ENCODE measurements at places on chromosomes 2 and 18.

DNA sequence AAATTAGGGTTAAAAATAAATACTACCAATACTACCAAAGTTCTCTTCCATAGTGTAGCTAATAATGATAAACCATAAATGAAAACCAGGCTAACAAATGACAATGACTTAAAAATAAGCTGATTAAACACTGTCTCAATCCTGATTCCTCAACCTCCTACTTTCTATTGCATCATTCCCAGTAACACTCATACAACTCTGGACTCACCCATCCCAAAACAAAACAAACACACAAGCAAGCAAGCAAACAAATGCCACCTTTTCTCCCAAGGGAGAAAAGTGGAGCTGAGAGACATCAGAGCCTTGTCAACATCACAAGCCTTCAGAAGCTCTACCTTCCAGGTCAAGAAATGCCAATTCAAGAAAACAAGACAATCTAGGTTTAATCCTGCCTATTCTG is 620.7 kb downstream of the NYAP2 start:
- no peak for DNase-seq

DNA sequence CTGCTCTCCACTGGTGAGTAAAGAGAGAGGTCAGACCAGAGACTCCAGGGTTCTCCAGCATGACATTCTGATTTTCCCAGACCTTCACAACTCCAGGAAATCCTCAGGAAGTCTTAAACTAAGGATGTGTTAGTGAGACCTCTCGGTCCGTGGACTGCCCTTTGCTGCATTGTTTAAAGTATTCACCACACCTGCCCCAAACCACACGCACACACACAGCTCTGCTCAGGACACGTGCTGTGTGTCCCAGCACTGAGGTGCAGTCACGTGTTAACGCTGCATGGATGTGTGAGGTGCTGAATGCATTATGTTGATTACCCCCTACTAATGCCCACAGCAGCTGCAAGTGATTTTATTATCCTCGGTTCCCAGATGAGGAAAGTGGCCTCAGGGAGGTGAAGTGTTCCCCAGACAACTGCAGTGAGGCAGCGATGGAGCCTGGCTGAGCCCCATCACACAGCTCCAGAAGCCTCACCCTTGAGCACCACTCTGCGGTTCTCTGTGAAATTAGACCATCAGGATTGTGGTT is 68.4 kb downstream of the TRAPPC12 start:
- DNase-seq, result peak; percentile 17

DNA sequence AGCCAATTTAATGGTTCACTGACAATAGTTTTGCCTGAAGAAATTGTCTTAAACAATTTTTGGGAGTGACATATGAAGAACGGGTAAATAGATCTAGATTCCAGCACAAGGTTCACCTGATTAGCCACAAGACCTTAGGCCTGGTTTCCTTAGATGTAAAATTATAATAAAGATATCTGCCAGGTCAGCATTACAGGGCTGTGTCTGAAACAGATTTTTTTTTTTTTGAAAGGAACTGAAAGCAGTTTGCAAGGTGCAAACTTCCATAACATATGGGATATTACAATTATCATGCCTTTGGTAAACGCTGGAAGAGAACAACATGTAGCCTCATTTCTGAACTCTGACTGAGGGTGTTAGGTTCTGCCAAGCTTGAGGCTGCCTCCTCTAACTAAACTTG is 599.4 kb downstream of the ERBB4 start:
- no peak for DNase-seq

GRCh38 chr18:12943215-12943614 is 4.6 kb upstream of the SEH1L start:
- DNase-seq, result no peak

- no peak for DNase-seq
Measured at GRCh38 chr2:193187816-193188215, 993.1 kb upstream of the TMEFF2 start.

DNA sequence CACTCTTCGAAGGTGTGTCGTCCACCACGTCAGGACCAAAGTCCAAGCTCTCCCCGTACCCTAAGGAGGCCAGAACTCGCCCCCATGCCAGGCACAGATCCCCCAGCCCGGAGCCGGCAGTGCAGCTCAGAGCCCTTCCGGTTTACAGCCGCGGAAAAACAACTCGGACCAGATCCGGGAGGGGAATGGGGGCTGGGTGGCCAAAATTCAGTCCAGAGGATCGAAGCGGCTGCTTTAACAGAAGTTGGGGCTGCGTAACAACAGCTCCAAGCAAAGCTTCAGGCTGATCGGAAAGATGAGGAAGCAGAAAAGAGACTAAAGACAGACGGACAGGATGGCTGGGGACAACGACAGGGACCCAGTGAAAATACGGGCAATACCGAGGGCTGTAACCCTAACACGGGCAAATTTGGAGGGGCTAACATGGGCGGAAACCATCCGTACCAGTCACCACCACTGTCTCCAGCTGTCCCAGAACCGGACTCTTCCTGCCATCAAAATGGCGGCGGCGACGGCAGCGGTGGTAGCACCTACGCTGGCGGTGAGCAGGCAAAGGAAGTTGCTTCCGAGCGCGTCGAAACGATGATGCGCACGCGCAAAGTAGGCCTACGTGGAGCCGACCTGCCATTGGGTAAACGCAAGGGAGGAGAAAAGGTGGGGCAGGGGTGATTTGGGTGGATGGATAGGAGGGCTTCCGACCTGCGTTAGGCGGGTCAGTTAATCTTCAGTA is at the start of gene MMADHC:
Gene MMADHC, minus strand, starts transcription at position 556 of the 730 bp plus-strand sequence. CDS start 678 bp downstream, outside the sequence.
- peak; percentile 90 for DNase-seq

DNA sequence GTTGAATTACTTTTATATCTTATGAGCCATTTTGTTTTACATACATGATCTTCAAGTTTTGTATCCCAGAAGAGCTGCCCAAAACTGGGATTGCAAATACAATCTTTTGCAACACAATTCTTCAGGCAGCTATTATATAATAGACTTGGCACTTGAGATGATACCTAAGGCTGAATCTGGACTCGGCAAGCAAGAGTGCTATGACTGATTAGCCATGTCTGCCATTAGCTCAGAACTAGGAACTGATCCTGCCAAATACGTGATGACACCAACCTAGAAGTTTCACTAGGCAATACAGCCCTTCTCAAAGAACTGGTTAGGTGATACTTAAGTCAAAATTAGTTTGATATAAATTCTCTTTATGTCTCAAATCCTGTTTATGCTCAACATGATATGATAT is 619.6 kb downstream of the CPS1 start:
- no peak for DNase-seq

DNA sequence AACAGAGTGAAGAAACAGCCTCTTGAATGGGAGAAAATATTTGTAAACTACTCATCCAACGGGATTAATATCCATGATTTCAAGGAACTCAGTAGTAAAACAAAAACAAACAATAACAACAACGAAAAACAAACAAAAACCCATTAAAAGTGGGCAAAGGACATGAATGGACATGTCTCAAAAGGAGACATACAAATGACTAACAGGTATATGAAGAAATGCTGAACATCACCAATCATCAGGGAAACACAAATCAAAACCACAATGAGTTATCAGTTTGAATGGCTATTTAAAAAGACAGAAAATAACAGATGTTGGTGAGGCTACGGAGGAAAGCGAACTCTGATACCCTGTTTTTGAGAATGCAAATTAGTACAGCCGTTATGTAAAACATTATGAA is 224.8 kb upstream of the NRXN1 start:
- DNase-seq, result no peak

GRCh38 chr2:16661936-16662839 is 3.4 kb downstream of the CYRIA start:
- no peak for DNase-seq

GRCh38 chr2:98301469-98301868 is 44.8 kb upstream of the CNGA3 start:
- no peak for DNase-seq

- no peak for DNase-seq
Measured at GRCh38 chr2:85711578-85712060, 17.5 kb downstream of the GNLY start.

GRCh38 chr18:3329872-3330271 is 67.9 kb downstream of the MYL12B start:
- no peak for DNase-seq

- DNase-seq, result no peak
Measured at GRCh38 chr2:20370191-20370590, 19.5 kb upstream of the PUM2 start.

GRCh38 chr2:216607277-216607560 is 26.0 kb upstream of the IGFBP2 start:
- DNase-seq, result no peak

GRCh38 chr2:237786936-237787335 is 11.6 kb upstream of the RBM44 start:
- no peak for DNase-seq

DNA sequence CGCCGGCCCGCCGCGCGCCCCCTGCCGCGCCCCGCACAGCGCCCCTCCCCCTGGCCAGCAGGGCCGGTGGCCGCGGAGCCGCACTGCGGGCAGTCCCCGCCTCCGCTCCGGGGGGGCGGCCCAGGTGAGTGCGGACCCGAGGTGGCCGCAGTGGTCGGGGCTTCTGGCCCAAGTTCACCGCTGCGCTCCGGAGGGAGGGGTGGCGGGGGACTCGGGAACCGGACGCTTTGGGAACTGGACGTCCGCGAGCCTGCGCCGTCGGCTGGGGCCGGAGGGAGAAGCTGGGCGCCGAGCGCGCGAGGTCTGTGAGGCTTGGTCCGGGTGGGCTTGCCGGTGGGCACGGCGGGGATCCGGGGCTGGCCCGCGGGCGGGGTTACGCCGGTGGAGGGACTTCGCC is 591 bp upstream of the LDLRAD4 start:
- peak; percentile 49 for DNase-seq

GRCh38 chr2:218869064-218869463 is 9.5 kb downstream of the WNT6 start:
- DNase-seq, result no peak
